ENCODE measurements at places on chromosomes 3 and 15.

DNA sequence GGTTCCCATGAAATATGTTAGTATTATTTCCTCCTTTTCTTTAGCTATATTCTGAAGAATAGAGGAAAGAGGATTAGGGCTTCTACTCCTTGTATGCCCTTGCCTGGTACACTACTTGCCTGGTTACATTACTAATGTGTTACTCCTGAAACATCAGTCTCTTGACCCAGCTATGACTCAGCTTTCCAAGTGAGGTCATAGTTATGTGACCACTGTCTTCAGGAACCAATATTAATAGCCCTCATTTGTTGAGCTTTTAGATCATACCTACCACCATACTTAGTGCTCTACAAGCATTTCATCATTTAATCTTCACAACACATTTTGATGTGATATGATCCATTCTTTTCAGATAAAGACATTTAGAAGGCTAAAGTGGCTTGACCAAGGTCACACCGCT lies 60.3 kb downstream of the CMSS1 start:
- DNase-seq, result no peak

GRCh38 chr3:133457465-133458067 lies 57.7 kb downstream of the BFSP2 start:
- DNase-seq, result no peak

DNA sequence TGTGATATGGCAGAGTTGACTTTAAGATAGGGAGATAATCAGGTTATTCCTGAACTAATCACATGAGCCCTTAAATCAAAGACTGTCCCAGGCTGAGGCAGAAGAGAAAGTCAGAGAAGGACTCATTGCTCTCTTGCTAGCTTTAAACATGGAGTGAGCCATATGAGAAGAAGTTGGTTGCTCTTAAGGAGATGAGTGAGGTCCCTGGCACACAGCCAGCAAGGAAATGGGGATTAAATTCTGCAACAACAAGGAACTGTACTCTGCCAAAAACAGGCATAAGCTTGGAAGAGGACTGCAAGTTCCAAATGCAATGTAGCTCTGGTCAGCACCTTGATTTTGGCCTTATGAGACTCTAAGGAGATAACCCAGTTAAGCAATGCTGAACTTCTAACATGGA lies 457.0 kb downstream of the PLOD2 start:
- DNase-seq, result no peak

GRCh38 chr15:49962044-49962602 lies 156.9 kb downstream of the ATP8B4 start:
- no peak for DNase-seq

- no peak for DNase-seq
These were observed 32.2 kb upstream of the TAMM41 start for GRCh38 chr3:11878837-11879236.

- DNase-seq, result no peak
These were observed 4.7 kb downstream of the ABHD6 start for GRCh38 chr3:58242340-58242739.

- DNase-seq, result no peak
These were observed 29.5 kb upstream of the MAGI1 start for GRCh38 chr3:66068255-66068654.

DNA sequence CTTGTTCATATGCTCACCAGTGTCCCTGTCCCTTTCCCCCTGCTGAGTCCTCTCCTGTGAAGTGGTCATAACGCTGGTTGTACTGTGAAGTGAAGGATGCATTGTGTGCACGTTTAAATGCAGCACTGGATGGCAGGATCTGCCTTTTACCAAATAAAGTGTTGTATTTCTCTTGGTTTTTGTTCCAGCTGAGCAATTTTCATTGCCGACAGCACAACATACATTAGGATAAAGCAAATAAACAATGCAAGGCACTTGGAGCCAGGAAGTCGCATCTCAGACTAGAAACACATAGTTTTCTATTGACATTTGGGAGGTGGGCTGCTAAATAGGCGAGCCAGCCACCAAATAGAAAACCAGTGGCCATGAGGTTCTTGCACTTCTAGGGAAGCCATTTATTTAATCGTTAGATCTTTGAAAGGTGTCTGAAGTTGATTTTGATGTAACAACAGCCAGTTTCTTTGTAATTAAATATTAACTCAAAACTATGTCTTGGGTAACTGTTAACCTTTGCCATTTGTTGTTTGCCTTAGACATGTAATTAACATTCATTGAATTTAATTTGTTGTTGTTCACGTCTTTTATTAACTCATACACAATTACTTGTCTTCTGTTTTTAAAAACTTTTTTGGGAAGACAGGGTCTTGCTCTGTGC lies 185.3 kb downstream of the FNDC3B start:
- DNase-seq, result no peak

DNA sequence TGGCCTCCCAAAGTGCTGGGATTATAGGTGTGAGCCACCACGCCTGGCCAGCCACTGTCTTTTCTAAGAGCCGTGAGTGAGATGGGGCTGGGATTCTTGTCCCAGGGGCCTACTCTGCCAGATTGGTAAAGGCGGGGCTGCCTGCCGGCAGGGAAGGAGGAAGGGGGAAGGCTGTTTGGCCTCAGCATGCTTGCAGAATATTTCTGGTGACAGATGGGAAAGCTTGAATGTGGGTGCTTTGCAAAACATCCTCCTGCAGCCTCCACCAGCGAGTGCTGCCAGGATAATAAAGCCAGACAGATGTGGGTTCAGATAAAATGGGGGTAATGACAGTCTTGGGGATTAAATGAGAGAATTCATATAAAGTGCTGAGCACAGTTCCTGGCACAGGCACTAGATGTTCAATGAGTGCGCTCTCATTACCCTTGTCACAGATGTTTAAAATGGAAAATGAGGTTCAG lies 19.8 kb upstream of the ACOX2 start:
- DNase-seq, result no peak

Measured in activated T-helper 2 cell treated with anti-CD3 and anti-CD28 coated beads, Interferon-gamma antibody, Interleukin-2, Interleukin-4, amounts not matched to agents 10 μg/mL and 5 μg/mL and 100 μg/mL, durations not matched to agents 14 hours and 24 hours and 36 hours (primary cell).